Transverse colon (tissue), 4 donors: ENCODE measurements at places on chromosomes 5 and 9. TPM values are rescaled to one million over a fixed set of nuclear protein-coding genes. Genes with fewer than 3 reads are reported as not detected.

CXCL14 gene
- 11.5 TPM for total RNA-seq

PHYHD1 gene
- 3.2 TPM for total RNA-seq

MAT2B gene
- total RNA-seq = 20.2 TPM

FAM200C gene
- 2.9 TPM for total RNA-seq

TNFSF8 gene
- not detected for total RNA-seq

PCDHGA2 gene
- total RNA-seq = 1.4 TPM

BTNL9 gene
- 18.0 TPM for total RNA-seq

GRCh38 chr5:69450116-69450515 is 35.2 kb downstream of the MARVELD2 start:
- DNase-seq = no peak

GRCh38 chr5:59819806-59820205 is 73.7 kb downstream of the PDE4D start:
- no peak for DNase-seq

DNA sequence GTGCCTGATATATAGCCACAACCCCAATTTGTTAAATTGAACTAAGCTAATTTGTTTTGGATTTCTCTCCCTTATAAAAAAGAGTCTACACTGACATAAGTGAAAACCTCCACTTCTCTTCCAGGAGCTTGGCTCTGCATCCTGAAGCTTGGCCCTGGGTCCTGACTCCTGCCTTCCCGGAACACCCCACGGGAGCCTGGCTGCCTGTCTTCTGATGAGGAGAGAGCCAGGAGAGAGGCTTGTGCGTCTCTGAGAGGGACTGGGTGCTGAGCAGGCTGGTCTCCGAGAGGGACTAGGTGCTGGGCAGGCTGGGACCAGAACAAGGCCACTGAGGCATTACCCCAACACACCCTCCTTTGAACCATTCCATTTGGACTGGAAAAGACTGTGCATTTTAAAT is 6.5 kb upstream of the PTGES start:
- no peak for DNase-seq

GRCh38 chr5:159098603-159099436 is 896 bp downstream of the EBF1 start:
- no peak for DNase-seq

- DNase-seq = no peak
Measured at GRCh38 chr9:24071716-24072115, 245.7 kb upstream of the ELAVL2 start.

DNA sequence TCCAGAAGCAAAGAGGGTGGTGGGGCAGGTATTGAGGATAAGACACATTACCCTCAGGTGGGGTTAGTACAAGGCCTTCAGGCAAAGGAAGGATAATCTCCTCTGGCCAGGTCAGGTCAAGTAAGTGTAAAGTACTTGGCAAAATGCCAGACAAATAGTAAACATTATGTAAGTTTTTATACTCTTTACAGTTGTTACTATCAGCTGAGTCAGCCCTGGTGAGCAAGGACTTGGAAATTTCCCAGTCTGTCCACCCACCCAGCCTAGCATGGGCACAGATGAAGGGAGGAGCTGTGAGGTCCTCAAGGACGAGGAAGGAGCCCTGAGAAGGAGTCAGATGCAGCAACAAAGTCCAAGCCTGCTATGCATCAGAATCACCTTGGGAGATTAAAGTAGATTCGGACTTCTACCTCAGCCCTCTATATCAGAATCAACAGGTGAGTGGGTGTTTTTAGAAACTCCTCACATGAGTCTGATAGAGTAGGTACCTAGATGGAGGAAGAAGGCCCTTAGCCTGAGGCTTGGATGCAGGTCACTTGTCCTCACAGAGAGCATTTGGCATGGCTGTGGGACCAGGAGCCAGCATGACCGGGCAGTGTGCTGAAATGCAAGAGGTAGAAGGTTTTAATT is 50.2 kb upstream of the BARX1 start:
- peak; percentile 33 for DNase-seq

- DNase-seq = no peak
Measured at GRCh38 chr5:43515678-43516048, 715 bp upstream of the C5orf34 start.

DNA sequence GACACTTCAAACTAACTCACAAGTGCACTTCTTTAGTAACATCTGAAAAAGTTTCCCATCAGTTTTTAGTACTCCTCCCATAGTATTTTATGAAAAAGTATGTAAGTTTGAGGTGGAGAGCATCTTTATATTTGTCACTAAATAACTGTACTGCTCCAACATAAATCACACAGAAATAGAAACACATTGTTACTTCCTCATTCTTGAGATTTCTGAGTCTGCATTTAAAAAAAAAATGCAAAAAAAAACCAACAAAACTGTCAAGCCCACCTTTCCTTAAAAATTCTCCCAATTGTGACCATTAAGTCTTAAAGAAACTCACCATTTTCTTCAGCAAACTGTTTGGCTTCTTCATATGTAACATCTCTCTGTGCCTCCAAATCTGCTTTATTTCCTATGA is 18.7 kb downstream of the RAB14 start:
- DNase-seq = no peak

GRCh38 chr5:115932991-115933390 is 29.3 kb upstream of the LVRN start:
- no peak for DNase-seq

DNA sequence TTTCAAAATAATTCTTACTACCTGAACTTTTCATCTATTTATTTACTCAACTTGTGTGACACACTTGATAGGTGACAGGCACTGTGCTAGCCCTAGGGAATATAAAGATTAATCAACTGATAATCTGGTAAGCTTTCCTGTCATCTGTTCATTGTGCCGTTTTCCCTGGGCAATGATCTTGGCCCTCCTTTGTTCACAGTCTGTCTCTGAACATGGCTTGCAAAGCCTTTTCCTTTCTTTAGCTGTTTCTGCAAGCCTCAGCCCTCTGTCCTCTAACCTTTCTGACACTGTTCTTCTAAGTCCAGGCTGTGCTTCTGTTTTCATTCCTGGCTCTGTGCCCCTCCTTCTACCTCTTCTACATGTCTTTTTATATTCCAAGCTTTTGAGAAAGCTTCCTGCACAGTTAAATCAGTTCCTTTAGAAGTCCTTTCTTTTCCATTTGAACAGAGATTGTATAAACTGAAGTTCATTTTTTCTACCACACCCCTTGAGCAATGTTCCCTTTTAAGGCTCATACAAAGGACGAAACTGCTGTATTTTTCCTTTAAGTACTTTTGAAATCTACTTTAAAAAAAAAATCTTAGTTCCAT is 803.0 kb upstream of the ZNF608 start:
- DNase-seq = no peak

GRCh38 chr5:6872441-6873160 is 159.4 kb downstream of the TENT4A start:
- DNase-seq = no peak

DNA sequence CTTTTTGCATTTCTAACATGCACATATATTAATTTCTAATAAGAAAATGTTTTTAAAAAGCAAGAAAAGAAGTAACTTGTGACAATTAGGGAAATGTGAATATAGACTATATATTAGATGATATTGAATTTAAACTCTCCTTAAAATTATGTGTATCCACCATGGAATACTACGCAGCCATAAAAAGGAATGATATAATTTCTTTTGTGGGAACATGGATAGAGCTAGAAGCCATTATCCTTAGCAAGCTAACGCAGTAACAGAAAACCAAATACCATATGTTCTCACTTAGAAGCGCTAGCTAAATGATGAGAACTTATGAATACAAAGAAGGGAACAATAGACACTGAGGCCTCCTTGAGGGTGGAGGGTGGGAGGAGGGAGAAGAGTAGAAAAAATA is 23.8 kb upstream of the AP3B1 start:
- DNase-seq = no peak

- DNase-seq = no peak
Measured at GRCh38 chr5:158123595-158123994, 264.6 kb upstream of the CLINT1 start.

GRCh38 chr9:116162241-116162781 is 8.7 kb downstream of the PAPPA start:
- no peak for DNase-seq

DNA sequence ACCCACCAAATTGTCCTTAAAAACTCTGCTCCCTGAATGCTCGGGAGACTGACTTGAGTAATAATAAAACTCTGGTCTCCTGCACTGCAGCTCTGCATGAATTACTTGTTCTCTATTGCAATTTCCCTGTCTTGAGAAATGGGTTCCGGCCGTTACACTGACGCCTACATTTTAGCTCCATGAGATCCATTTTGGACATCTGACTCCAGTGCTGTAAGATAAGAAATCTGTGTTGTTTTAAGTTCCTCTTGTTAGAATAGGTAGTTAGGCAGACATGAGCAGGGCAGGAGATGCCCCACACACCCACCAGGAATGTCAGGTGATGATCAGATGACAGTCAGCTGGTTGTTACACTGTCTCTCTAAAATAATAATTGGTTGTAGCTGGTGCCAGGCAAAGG is 125.8 kb upstream of the SHB start:
- no peak for DNase-seq

DNA sequence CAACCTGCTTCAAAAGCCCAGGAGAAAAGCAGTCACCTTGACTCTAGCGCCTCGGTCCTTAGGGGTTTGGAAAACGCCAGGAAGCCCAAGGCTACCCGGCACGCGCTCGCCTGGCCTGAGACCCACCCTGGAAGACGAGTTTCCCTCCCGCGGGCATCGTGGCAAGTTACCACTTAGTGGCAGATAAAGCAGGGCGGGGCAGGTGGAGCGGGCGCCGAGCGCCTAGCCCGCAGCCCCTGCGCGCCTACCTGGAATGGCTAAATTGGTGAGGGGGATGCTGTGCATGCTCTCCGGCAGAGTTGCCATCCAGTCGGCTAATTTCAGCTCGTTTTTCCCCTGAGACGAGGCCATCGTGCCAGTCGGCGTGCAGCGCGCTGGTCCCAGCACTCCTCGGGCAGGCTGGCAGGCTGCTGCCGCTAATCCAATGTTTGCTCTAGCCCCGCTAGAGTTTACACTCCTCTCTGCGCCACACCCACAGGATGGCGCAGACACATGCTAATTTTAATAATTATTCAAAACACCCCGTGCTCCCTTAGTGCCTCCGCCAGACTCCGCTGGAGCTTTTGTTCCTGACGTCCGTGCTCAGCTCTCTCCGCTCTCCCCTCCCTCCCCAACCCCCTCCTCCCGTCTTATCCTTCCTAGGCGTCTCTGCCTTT is at the start of gene PLCXD3:
Gene PLCXD3, minus strand, starts transcription at position 426 of the 656 bp plus-strand sequence. Its CDS starts 75 bp downstream, at position 351.
- DNase-seq = no peak

GRCh38 chr5:156051972-156052371 is 275.0 kb upstream of the SGCD start:
- no peak for DNase-seq
